Activated CD8-positive, alpha-beta memory T cell treated with anti-CD3 and anti-CD28 coated beads for 24 hours (primary cell): ENCODE measurements at places on chromosomes 5 and 9.

DNA sequence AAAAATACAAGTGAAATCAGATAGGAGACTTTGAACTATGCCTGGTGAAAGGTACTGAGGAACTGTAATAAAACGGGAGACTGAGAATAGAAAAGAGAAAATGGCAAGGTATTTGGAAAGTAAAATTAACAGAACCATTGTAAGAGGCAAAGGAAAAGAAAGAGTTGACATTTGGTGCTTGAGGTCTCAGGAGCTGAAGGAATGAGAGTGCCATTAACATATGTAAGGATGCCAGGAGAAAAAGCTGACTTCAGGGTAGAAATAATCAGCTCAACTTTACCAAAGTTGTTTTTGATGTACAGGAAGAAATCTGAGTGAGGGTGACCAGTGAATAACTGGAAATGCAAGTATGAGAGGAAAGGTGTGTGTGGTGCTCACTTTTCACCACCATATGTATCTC is 69.4 kb downstream of the TMEM167A start:
- DNase-seq = no peak

DNA sequence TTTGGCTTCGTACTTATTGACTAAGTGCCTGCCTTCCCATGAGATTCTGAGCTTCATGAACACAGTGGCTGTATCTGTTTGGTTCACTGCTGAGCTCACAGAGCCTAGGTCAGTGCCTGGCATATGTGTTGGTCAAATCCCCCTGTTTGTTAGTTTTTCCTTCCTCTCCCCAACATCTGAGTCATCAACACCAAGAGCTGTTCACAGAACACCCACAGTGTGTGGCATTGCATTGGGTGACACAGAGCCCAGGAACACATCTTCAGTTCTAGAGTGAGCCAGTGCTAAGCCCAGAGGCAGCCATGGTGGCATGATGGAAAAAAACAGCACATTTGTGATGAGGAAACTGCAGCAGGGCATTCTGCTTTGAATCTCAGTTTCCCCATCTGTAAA is 294.6 kb downstream of the SEC61B start:
- DNase-seq = no peak

DNA sequence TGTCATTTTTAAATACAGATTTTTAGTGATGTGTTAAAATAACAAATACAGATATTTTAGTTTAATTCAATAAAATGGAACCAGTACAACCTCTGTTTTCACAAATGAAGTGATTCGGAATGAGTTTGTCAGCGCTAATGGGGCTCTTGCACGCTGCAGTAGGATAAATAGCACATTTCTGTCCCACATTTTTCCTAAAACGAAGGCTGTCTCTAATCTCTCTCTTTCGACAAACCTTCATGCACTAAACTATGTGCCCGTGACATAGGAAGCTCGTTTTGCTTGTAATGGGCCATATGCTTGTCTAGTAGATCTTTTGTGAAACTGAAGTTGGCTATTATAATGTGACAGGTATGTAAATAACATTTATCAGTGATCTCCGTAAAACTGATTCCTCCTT is 100.5 kb downstream of the INIP start:
- DNase-seq = no peak

DNA sequence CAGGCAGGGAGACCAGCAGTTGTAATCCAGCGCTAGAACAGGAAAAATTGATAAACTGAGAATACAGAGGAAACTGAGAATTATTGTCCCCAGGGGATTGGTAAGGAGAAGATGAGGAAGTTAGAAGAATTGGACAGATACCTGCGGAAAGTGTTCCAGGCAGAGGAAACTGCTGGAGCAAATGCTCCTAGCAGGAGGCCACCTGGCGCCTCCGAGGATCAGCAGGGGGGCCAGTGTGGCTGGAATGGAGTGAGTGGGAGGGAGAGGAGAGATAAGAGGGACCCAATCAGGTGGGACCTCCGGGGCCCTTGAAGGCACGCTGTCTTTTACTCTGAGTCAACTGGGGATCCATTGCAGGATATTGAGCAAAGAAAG is 695 bp upstream of the ANXA6 start:
- DNase-seq = no peak

GRCh38 chr9:14373336-14373666 is 59.4 kb upstream of the NFIB start:
- no peak for DNase-seq
